ENCODE measurements at places on chromosomes 5 and 9. TPM values are rescaled to one million over a fixed set of nuclear protein-coding genes. Genes with fewer than 3 reads are reported as not detected.

GRCh38 chr9:76592091-76592973 is 133.3 kb downstream of the GCNT1 start:
- DNase-seq, result no peak

- DNase-seq, result no peak
Observed at GRCh38 chr9:4590430-4591122, 71.5 kb upstream of the PLPP6 start.

GRCh38 chr5:147393874-147394672 is 115.8 kb downstream of the DPYSL3 start:
- DNase-seq, result no peak

- DNase-seq, result no peak
Observed at GRCh38 chr9:84379740-84380139, 39.2 kb upstream of the SLC28A3 start.

DNA sequence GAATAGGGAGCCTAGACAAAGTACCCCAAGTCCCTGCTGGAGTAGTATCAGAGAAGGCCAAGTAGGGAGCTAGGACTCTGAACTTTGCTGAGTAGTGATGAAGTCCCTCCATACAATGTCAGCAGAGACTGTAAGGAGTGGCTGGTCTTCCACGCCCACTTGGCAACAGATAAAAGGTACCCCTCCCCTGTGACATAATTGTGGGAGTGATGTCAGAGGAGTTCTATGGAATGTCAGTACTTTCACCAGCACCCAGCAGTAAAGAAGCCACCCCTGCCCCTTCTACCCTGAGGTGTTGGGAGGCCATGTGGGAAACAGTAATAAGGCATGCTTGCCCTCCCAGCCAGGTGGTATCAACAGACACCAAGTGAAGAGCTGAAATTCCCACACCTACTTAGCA is 143.9 kb downstream of the SLIT3 start:
- DNase-seq, result peak; percentile 45

- DNase-seq, result no peak
Observed at GRCh38 chr5:142572006-142572405, 113.9 kb downstream of the FGF1 start.

GRCh38 chr5:135964670-135965320 is 10.0 kb upstream of the LECT2 start:
- DNase-seq, result no peak

DMRTA1 gene
- total RNA-seq, result 6.0 TPM

GRCh38 chr5:124806373-124807077 is 60.1 kb upstream of the ZNF608 start:
- DNase-seq, result peak; percentile 86

DNA sequence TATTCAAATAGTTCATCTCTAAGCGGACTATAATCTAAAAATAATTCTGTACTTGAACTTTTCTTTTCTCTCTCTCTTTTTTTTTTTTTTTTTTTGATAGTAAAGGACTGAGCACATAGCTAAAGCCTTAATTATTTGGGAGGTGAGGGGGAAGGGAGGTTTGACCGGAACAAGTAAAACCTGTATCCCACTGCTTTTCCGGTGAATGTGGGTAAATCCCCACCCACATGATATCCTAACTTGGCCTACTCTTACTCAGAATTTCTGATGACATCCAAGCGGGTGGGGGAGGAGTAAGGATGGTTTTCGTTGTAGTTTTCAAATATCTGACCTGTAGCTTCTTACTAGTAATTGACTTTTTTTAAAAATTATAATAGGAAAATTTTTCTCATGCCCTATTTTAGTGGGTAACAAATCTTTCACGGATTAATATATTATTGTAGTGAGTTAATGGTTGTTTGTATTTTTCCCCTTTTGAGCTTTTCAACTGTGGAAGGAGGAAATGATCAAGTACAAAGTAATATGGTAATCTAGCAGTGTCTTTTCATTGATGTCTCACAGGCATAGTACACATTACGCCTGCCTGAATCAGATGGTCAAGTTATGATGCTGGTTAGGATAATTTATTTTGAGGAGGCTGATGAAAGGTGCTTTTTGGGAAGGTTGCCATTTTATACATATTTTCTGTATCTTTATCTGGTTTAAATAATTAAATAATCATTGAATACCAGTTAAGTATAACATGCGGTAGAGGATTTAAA is 2.2 kb upstream of the ELL2 start:
- DNase-seq, result no peak

DNA sequence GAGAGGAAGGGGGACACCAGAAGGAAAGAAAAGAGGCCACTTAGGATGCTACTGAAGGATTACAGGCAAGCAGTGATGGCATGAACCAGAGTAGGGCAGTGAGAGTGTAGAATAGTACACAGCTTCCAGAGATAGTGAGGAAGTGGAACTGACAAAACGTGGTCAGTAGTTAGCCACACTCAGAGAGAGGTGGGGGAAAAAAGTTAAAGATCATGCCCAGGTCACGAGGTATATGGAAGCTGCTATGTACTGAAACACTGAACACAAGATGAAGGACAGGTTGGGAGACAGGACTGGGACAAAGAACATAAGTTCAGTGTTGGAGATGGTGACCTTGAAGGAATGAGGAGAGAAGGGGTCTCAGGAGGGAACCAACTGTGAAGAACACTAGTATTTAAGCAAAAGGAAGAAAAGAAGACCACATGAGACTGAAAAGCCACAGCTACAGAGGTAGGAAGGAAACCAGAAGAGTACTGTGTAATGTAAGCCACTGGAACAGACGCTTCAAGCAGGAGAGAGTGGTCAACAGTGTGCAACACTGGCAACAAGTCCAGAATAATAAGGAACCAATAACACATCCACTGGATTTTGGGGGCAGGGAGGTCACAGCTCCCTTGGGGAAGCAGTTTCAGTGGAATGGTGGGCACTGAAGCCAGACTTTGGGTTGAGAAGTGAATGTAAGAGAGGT is 45.5 kb downstream of the ELL2 start:
- DNase-seq, result no peak

DNA sequence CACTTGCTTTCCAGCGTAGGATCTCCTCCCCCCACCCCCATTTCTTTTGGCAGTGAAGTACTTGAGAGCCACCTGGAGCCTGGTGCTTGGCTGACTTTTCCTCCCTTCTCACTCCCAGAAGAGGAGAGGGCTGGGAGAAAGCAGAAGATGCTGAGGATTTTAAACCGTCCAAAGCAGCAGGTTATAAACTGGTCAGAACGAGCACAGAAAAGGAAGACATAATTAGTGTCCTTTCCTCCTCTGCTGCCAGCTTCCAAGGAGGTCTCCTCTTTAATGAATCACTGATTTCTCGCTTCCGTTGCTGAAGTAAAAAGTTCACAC is 563 bp upstream of the FGF10 start:
- DNase-seq, result no peak

DNA sequence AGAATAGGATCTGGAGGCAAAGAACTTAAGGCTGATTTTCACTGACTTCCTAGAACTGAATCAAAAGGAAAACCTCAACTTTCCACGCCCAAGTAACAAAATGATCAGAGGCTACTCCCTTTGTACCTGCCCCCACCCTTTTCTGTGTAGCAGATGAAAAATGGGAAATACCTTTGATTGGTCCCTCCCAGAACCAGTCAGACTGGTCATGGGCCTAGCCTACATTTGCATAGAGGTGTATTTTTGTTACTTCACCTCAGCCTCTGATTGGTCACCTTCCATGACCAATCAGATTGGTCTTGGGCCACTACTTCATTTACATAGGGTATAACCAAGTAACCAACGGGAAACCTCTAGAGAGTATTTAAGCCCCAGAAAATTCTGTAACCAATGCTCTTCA is 1553.5 kb upstream of the C9orf72 start:
- DNase-seq, result no peak

DNA sequence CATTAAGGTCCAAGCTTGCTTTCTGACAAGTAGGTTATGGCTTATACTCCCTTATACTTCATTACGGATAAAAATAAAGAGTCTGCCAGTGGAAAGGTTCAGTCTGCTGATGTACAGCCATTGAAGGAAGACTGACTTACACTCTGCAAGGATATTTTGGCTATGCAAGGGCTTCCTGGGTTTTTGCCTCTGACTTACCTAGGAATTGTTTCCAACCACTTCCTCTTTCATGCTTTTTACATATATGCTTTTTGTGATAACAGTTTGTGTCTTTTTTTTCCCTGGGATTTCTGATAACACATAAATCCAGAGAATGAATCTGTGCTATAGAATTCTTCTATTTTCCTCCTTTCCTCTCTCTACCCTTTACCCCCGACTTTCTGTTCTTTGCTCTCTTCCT is 16.8 kb downstream of the ISOC1 start:
- no peak for DNase-seq

DNA sequence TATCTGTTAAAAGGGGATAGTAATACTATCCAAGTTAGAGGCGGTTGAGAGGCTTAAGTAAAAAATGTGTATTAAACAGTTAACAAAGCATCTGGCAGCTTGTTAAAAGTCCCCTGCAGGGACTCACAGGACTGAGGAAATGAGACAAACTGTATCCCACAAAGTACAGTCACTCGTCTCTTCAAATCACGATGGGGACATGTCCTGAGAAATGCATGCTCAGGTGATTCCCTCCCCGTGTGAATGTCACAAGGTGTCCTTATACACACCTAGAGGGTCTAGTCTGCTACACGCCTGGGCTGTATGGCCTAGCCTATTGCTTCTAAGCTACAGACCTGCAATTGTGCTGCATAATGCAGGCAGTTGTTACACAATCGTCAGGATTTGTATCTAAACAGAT is 237.0 kb downstream of the IRX2 start:
- DNase-seq, result no peak

RNF183 gene
- 0.23 TPM for total RNA-seq

GRCh38 chr5:18553269-18553668 is 919.0 kb downstream of the TAF11L14 start:
- DNase-seq, result peak; percentile 25

- DNase-seq, result no peak
Observed at GRCh38 chr9:135385793-135386192, 93.8 kb upstream of the PPP1R26 start.

DNA sequence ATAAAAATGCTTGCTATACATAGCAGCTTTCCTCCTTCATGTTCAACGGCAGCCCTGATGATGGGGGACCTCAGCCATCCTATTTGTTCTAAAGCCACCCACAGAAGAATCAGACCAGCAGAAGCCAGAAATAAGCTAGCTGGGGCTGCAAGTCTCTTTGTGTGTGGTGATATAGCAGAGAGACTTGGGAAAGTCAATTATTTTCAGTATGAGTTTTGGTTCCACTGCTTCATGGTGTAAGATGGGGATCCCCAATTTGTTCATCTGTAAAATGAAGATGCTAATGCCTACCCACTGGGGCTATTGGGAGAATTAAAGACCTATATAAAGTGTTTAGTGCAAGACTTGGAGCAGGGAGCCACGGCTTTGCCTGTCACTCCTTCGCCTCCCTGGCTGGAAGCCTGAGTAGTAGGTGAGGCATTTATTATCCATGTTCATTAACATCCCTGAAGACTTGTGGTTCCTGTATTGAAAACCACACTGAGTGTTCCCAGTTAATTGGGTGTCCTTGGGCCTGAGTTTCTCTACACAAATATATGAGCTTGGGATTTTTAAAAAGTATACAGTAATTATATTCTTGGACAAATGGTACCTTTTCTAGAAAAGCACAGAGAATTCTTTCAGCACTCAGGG is 210.1 kb upstream of the SLC24A2 start:
- DNase-seq, result no peak

GRCh38 chr5:36692791-36693763 is 86.7 kb downstream of the SLC1A3 start:
- DNase-seq, result peak; percentile 23

AFAP1L1 gene
- total RNA-seq, result 3.6 TPM

DNA sequence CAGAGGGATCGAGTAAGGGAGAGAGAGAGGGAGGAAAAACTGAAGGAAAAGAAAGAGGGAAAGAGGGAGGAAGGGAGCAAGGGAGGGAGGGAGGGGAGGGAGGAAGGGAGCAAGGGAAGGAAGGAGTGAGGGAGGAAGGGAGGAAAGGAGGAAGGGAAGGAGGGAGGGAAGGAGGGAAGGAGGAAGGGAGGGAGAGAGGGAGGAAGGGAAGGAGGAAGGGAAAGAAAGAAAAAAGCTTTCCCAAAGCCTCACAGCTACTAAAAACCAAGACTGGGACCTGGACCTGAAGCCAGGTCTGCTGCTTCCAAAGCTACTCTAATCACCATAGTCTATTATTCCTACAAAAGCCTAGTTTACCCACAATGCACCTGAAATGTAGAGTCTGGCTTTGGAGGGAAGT is 259.8 kb upstream of the WWC1 start:
- no peak for DNase-seq

GFRA3 gene
- total RNA-seq, result not detected

DNA sequence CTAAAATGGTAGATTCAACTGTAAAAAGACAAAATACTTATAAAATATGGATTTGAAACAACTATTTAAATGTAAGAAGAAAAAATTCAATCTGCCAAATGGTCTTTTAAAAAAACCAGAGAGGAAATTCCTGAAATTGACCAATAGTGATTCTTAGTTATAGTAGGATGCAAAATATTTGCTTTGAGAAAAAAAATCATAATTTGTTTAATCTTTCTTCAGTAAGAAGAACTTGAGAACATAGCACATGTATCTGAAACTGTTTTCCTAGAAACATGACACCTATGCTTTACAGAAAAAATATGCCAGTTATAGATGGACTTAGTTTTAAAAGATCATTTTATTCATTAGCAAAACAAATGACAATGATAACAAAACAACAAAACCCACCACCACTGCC is 186.9 kb upstream of the CD180 start:
- DNase-seq, result no peak

DNA sequence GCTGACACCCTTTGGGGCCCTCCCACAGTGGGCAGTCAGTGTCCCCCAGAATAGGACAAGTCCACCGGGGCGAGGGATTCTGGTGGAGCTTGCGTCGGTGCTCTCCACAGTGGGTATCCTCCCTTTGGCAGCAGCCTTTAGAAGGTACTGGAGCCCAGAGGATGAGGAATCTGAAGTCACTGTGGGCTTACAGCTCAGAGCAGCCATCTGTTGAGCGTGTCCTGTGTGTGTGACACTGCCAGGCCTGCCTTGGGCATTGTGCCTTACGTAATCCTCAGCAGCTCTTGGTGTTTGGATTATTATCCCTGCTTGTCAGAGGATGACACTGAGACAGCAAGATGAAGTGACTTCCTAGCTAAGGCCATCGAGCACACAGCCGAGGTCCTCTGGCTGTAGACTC is 12.6 kb downstream of the URM1 start:
- DNase-seq, result no peak

- peak; percentile 22 for DNase-seq
Observed at GRCh38 chr5:158754018-158754514, 345.6 kb downstream of the EBF1 start.

CNTFR gene
- not detected for total RNA-seq
